ENCODE measurements at places on chromosomes 11 and 22.

GRCh38 chr11:84853841-84854497 lies 773.2 kb downstream of the DLG2 start:
- ATAC-seq = no peak

GRCh38 chr11:115912484-115912945 lies 408.3 kb upstream of the CADM1 start:
- no peak for ATAC-seq

GRCh38 chr11:44466531-44467205 lies 98.8 kb upstream of the CD82 start:
- ATAC-seq = no peak

- ATAC-seq = no peak
Measured at GRCh38 chr11:110862407-110862806, 150.2 kb upstream of the ARHGAP20 start.

GRCh38 chr22:24390576-24390975 lies 36.8 kb upstream of the ADORA2A start:
- no peak for ATAC-seq

DNA sequence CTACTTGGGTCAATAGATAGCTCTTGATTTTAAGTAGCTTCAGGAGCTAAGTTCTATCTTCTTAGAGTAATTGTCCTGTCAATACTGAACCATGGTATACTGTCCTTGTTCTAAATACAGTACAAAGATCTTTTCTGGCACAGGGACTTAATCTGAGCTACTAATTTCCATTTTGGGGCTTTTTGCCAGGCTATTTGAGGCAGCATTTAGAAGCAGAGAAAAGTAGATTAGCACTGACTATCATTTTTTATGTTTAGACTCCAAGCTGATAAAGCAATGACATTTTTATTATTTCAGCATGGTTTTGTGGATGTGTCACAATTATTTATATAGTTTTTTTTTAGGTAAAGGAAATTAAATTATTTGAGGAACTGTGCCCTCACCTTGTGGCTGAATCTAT lies 163.2 kb downstream of the FAT3 start:
- ATAC-seq = no peak

Measured in esophagus mucosa (tissue), 1 donor.